ENCODE measurements at places on chromosomes 2 and 18.
A peak's percentile ranks its signal among the peaks of the same experiment; 100 is the strongest.

GRCh38 chr2:207202645-207203044, 36.9 kb upstream of the KLF7 start:
- DNase-seq, result peak; percentile 29

DNA sequence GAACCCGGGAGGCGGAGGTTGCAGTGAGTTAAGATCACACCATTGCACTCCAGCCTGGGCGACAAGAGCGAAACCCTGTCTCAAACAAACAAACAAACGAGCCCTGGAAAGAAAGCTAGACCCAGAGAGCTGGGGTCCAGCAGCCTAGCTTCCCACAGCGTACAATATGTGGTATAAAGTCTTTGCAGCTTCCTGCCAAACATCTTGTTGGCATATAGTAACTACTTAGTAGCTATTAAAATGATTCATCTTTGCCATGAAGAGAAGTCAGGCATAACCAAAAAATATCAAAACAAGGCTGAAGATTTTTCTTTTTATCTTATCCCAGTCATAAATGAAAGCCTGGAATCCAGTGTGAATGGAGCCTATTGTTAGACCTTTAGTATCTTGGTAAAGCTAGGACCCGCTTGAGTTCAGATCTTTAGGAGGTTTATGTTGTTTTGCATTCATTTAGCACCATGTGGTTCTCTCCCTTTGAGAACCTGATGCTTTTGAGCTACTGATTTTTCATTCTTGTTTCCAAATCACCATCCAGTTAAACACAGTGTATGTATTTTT, 139.7 kb upstream of the NOSTRIN start:
- DNase-seq, result no peak

- no peak for DNase-seq
Measured at GRCh38 chr2:100293341-100294161, 28.8 kb downstream of the LONRF2 start.

DNA sequence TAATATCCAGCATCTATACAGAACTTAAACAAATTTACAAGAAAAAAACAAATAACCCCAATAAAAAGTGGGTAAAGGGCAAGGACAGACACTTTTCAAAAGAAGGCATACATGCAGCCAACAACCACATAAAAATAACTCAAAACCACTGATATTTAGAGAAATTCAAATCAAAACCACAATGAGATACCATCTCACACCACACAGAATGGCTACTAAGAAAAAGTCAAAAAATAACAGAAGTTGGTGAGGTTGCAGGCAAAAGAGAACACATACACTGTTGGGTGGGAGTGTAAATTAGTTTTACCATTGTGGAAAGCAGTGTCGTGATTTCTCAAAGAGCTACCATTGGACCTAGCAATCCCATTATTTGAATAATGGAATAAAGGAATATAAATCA, 1973.9 kb upstream of the LRRTM1 start:
- no peak for DNase-seq

- DNase-seq, result no peak
Measured at GRCh38 chr2:30789670-30790210, 17.5 kb downstream of the CAPN13 start.

DNA sequence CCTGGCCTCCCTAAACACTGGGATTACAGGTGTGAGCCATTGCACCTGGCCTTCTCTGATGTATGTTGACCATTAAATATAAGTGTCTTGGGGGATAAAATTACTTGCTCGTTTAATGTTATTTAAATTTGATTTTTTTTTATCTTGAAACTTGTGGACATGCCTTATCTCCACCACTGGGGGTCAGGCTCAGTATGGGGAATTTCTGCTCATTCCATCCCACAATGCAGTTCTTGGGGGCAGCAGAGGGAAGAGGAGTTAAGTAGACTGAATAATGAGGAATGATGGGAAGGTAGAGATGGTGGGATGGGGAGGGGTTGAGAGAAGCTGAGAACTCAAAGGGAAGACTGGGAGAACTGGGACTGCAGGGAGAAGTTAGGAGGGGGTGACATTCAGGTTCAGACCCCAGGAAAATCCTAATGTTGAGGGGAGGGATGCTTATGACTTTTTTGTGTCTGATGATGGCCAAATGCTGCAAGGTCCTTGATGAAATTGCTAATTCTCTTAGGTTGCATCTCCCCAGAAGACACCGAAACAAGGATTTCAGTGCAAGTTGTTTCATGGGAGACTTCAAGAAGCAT, 174.2 kb downstream of the MIB1 start:
- no peak for DNase-seq

All from left lung (tissue), 14 donors.